Stimulated activated CD4-positive, alpha-beta T cell treated with anti-CD3 and anti-CD28 coated beads, Interleukin-4, amount 100 ng/mL, for 1 hour (primary cell): ENCODE measurements at places on chromosomes 3 and 15.

DNA sequence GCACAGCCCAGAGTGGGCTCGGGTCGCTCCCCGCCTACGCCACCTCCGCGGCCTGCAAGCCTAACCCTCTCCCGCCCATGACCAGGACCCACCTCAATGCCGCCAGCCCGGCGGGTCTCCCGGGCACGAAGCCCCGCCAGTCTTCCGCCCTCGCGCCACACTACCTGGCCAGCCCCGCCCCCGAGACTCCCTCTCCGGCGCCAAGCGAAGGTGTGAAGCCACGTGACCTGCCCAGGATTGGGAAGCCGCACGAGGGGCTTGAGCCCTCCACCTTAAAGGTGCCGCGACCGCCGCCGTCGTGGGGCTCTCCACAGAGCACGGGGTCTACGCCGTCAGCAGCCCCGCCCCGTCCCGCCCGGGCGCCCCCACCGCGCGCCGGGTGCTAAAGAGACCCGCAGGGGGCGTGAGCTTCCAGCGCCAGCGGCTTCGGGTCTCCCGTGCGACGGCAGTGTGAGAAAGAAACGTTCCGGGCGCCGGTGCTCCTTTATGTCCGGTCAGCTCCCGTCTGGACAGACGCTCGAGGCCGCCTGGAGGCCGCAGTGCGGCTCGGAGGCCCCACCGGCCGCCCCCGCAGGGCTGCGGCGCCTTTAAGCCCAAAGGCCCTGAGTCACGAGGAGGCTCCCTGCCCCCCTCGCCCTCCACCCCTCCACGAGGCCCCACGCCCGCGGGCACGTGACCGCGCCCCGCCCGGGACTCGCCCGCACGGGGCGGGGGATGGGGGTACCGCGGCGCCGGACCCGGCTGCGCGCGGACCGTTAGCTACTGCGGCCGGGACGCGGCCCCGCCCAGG, at the start of gene CPEB1:
CPEB1 (minus strand) TSS at position 319 of the 790 bp plus-strand sequence. CDS start 18,904 bp downstream, outside the sequence.
- peak; percentile 61 for DNase-seq

DNA sequence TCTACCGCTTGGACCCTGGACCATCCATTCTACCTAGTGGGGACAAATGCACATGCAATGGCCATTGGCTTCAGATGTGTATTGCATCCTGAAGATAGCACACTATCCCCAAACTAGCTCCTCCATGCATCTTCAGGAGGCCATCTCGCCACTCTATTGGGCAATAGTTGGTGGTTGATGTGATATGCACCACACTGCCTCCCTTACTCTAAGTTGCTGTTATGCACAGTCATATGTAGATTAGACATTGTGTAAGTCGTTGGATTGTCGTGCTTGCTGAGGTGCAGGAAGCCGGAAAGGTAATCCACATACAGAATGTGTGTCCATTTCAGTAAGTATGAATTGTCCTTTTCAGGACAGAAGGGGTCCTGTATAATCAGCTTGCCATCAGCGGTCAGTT, 26.7 kb upstream of the PLA2G4D start:
- no peak for DNase-seq

DNA sequence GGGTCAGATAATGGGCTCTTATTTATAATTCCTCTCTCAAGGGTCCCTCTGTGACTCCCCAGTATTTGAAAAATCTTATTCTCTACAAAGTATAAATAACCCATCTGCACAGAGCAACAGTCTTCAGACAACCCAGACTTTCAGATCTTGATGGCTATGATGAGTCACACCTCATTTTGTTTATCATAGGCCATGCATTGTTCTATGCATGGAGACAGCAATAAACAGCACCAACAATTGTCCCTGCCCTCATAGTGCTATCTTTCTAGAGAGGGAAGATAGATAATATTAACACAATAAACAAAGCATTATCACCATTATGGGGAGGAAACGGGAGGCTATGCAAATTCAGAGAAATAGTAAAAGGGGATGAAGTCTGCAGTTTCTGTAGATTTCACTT, 13.4 kb downstream of the FHIT start:
- DNase-seq = no peak

DNA sequence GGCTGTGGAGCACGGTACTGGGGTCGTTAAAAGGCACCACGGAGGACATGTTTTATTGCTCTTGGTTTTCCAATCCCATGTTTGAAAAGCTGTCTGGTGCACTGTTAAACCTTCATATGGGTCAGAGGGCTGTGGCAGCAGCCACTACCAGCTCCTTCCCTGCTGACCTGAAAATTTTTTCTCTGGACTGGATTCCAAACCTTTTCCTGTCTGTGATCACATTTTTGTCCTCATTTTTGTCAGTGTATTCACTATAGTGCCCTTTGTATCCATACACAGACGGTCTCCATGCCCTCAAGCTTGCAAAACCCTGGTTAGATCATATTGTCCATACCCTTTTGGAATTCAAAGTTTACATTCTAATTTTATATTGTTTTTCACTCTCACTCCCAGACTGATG, 70.5 kb downstream of the NME9 start:
- DNase-seq = no peak

DNA sequence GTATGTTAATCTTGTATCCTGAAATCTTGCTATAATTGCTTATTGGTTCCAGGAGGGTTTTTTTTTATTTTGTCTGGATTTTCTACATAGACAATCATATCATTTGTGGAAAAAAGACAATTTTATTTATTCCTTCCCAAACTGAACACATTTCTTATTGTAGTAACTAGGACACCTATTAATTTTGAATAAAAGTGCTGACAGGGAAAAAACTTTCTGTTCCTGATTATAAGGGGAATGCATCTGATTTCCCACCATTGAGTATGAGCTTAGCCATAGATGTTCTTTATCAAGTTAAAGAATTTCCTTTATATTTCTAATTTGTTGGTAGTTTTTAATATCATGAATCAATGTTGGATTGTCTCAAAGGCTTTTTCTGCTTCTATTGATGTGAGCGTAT, 460.7 kb upstream of the CNTN3 start:
- DNase-seq = no peak

DNA sequence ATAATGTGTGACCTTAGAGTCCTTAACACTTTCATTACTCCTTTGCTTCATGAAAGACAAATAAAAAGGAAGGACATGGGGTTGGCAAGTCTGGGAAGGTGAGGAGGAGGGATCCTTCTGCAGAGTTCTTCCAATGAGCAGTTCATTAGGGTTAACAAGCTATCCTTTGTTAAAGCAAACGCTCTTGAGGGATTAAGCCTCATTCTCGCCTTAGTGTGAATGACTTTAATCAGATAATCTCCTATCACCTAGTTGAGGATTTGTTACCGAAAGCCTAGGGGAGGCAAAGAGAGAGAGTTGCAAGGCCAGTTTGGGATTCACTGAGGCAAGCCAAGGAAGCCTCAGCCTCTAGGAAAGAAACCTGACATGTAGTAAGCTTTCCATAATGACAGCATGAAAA, 7.4 kb upstream of the MBNL1 start:
- DNase-seq = no peak

- DNase-seq = no peak
These were observed 342.2 kb upstream of the ROPN1 start for GRCh38 chr3:124333931-124334640.

DNA sequence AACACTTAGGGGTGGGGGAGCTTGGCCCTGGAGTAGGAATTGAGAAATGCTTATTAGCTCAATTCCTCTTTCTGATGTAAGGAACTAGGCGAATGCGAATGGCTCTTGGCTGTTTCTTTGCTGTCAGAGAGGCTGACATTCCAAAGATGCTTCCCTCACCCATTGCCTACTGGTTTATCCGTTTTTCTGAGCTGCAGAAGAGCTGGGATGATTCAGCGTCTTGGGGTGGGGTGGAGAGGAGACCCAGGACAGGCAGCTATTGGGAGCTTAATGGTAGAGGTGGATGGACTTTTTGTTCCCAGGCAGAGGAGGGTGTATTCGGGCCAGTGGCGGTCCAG, 9.8 kb downstream of the PLEKHO2 start:
- no peak for DNase-seq

GRCh38 chr3:192727032-192727847, at the start of gene FGF12:
FGF12 (minus strand) TSS chr3:192727541.
- peak; percentile 1 for DNase-seq

DNA sequence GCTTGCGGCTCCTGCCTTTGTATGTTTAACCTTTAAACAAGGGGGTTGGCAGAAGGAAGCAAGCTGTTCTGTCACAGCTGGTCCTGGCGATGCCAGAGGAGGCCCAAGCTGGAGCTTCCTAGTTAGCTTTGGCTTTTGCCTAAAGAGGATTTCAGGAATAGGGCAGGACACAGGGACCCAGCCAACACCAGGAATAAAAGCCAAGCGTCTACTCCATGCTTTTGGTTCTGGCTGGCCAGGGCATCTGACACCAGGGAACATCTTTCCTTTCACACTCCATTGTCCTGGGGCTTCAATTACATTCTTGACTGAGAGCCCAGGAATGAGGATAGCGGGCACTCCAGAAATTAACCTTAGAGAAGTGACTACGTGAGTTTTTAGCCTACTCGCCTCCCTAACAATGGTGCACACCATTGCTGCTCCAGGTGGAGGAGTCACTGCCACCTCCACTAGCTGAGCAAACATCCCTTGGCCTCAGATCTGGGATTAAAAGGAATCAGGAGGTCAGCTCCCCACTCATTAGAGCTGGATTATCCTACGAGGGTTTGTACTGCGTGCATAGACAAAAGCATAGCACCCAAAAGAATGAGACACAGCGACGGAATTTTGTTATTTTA, 38.2 kb downstream of the TPM1 start:
- no peak for DNase-seq

DNA sequence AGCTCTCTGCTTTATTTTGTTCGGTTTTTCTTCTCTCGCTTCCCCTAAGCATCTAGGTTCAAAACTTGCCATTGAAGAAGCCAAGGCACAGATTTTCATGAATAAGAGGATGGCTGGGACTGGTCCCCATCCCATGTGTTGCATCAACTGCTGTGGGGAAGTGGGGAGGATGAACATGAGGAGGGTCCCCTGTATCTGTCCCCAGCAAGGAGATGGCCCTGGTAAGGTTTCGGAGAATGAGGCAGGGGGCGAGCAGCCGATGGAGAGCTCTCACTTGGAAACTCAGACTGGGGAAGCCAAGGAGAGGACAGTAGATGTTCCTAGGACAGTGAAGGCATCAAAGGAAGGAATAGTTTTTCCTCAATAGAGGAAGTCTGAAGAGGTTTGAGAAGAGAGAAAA, 142.0 kb upstream of the ATP2B2 start:
- DNase-seq = no peak

DNA sequence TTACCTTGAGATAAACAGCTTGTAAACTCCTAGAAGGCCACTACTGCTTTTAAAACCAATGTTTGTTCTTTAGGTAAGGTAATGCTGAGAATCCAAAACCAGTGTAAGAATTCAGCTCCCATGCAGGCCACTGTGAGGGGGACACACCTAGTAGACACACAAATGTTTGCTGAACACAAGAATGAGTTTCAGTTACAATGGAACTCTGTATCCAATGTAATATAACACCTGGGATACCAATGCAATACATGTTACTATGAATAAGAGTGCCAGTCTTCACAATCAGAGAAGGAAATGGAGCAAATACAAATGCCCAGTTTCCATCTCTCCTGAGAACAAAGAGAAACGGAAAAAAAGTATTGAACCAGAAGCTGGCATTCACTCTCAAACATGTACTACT, 65.9 kb downstream of the IGF2BP2 start:
- DNase-seq = no peak

DNA sequence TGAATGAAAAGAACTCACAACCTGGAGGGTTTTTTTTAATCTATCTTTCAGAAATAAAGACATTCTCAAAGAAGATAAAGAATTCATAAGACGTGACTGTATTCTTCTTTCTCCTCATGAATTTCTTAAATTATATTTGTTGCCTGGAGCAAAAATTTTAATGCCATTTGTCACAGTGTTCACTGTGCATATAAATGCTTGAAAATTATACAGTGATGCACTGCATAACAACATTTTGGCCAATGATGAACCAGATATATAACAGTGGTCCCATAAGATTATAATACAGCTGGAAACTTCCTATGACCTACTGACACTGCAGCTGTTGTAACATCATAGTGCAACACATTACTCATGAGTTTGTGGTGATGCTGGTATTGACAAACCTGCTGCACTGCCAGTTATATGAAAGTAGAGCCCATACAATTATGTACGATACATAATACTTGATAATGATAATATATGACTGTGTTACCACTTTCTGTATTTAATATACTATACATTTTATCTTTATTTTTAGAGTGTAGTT, 67.3 kb downstream of the P2RY1 start:
- no peak for DNase-seq

DNA sequence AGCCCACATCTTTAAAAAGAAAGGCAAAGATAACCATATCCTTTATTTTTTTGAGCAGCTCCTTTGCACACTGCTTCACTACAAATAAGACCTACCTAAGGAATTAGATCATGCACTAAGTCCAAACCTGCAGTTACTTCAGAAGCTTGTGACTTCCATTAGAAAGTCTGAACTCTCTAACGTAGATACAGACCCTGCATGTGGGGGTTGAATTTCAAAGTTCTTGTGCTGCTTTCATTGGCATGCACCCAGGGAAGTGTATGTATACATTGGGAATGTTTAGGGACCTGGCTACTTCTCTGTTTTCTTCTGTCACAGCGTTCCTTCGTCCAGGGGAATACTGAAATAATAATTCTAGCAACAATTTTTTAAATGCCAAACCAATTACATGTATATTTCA, 185.2 kb upstream of the IL12A start:
- DNase-seq = no peak

GRCh38 chr3:14719006-14719405, 44.1 kb downstream of the C3orf20 start:
- no peak for DNase-seq

DNA sequence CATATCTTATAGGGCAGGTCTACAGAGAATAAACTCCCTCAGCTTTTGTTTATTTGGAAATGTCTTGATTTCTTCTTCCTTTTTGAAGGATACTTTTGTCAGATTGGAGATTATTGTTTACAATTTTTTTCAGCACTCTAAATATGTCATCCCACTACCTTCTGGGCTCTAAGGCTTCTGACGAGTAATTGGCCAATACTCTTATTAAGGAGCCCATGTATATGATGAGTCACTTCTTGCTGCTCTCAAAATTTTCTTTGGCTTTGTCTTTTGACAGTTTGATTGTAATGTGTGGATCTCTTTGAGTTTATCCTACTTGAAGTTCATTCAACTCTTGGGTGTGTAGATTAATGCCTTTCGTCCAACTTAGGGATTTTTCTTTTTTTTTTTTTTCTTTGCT, 28.9 kb upstream of the CD200R1L start:
- DNase-seq = no peak

GRCh38 chr3:124059580-124059979, 67.7 kb upstream of the ROPN1 start:
- no peak for DNase-seq

DNA sequence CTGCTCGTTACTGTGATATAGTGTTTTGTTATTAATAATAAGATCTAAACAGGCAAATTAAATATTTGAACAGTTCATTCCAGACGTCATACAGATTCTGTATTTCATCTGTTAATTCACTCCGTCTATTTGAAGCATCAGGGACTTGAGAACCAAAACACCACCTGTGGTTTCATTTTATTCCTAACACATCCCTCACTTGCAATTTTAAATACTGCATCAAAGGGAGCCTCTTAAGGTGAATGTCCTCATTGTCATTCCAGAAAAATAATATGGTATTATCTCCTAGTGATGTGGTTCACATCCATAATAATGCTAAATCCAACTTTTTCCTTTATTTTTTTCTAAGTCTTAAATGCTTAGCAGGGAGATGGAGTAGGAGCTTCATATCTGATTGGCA, 1390.9 kb upstream of the CADM2 start:
- DNase-seq = no peak

GRCh38 chr3:28799084-28799483, 450.5 kb upstream of the AZI2 start:
- DNase-seq = no peak

GRCh38 chr15:57018151-57018550, 99.7 kb downstream of the TCF12 start:
- no peak for DNase-seq
